CD8-positive, alpha-beta T cell (primary cell): ENCODE measurements at places on chromosomes 2 and 18. TPM values are rescaled to one million over a fixed set of nuclear protein-coding genes. Genes with fewer than 3 reads are reported as not detected.

- no peak for DNase-seq
Observed at GRCh38 chr18:21489119-21489750, 111.3 kb downstream of the ESCO1 start.

GRCh38 chr2:122627388-122627787 lies 871.9 kb downstream of the TSN start:
- DNase-seq: no peak

- no peak for DNase-seq
Observed at GRCh38 chr2:197993830-197994229, 189.4 kb downstream of the PLCL1 start.

The GAL3ST2 gene
- 0.81 TPM for total RNA-seq

DNA sequence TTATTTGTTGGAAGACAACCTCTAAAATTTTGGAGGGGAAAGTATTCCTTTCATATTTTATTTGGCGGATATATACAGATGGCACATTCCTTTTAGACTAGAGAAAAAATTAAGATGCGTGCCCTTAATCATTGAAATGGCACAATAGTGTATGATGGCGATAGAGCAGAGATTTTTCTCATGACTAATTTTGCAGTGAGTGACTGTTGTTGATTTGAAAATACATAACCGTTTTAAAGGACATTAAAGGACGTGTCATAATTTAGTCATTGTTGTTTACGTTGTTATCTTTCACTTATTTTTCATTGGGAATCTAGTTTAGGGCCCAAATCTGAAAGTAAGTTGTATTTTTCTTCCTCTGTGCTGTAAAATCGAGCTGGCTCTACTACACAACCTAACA lies 61.7 kb downstream of the CERS6 start:
- no peak for DNase-seq

The ANKRD23 gene
- 5.7 TPM for total RNA-seq

- DNase-seq: no peak
Observed at GRCh38 chr2:54671875-54672589, 51.4 kb upstream of the EML6 start.

The QPCT gene
- total RNA-seq: 0.57 TPM

- DNase-seq: no peak
Observed at GRCh38 chr2:152336854-152337510, 2.0 kb downstream of the FMNL2 start.

DNA sequence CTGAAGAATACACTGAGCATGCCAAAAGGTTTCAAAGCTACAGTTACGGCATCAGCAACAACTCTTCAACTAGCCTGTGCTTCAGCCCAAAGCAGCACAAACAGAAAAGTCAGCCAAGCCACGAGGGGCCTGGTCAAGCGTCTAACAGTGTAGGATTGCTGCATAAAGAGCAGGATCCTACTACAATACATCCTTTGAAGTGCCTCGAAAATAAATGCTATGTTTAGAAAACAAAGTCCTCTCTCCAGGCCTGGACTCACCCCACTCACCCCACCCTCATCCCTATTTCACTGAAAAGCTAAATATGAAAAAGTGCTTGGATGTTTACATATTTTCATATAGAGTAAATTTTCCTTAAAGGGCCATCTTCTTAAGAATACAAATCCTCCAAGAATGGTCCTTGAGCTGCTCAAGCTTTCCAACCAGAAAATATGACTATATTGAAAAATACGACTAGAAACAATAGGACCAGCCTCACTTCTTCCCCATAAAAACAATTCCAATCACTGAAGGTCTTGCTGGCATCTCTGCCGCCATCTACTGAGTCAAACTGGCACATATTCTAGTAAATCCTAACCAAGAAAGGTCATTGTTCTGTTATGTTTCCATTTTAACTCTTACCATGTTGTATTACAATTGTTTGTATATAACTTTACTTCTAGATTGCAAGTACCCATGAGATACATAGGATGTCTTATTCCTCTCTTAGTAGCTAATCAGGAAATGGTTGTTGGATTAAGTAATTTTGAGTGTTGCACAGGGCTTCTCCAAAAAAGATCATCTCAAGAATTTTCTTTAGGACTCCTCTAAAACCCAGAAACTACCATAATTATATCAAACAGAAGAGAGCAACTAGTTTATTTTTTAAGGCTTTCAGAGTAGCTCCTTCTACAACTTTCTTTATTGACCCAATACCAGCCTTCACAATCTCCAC lies 63.6 kb downstream of the CLHC1 start:
- peak; percentile 71 for DNase-seq

DNA sequence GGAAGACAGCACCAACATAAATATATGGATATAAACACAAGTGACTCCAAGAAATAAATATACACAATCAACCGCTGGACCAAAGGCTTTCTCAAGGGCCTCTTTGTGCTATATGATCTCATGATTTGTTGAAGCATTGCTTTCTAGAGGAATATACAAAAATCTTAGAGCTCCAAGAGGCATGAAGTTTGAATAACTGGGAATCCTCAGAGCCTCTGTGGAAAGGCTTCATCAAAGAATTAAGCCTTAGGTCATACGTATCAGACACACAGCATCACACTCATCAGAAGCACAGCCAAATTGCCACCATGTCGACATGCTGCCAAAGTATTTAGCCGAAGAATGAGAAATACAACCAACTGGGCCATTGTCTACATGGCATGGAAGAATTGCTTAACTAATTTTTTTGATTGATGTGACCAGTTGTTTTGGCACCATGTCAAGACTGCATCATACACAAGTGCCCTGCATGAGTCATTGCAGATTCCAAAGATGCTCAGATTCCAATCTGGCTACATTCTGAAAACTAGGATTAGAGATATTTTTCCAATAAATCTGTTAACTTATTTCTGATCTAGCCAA lies 860.6 kb upstream of the ZEB2 start:
- no peak for DNase-seq
